ENCODE measurements at places on chromosomes 13 and 19.

GRCh38 chr13:108962654-108963053, 333.2 kb downstream of the MYO16 start:
- no peak for DNase-seq

DNA sequence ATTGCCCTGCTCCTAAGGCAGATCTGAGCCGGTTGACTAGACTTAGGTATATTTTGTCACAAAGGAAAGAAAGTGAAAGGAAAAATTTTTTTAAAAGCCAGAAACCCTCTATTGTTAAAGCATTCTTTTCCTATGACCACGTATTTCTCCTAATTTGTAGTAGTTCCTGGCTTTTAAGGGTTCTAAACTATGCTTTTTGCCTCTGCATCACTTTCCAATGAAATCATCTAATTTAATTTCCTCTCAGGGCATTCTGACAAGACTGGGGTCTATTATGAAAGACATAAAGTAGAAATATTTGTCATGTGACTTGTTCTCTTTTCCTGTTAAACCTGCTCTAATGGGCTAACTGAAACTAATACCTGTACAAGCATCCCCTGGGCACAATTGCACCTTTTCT, 233.0 kb upstream of the PRR20A start:
- DNase-seq: no peak

DNA sequence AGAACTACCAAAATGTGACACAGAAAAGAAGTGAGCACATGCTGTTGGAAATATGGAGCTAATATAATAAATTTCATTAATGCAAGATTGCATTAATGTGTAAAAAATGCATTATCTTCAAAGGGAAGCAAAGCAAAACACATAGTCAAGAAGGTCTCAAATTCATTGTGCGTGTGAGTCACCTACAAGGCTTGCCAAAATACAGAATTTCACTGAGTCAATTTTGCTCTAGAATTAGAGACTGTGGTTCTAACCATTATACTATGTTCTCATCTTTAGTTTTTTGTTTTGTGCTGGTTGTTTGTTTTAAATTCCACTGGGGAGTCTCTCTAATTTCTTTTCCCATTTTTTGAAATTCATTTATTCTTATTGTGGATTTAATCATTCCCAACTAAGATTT, 149.8 kb upstream of the SLITRK1 start:
- no peak for DNase-seq

DNA sequence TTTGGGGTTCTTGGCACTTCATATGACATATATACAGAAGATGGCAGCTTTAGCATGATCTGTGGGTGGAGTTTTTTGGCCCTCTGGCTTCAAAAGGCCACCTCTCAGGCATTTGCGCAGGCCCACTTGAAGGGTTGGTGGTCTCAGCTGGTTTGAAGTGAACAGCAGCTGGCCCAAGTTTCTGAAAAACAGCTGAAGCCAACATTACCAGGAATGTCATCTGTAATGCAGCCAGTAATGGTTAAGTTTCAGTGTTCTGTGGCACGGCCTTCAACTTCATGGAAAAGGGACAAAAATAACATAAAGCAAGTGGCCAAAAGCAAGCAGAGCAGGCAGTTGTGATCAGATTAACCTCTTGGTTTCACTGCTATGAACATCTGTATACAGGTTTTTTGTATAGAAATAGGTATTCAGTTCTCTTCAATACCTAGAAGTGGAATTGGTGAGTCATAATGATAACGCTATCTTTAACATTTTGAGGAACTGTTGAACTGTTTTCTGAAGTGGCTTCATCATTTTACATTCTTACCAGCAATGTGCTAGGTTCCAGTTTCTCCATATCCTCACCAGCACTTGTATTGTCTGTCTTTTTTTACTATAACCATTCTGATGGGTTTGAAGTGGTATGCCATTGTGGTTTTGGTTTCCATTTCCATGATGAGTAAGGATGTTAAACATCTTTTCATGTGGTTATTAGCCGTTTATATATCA, 245.4 kb downstream of the SHISA2 start:
- no peak for DNase-seq

GRCh38 chr13:89238496-89238895, 1567.3 kb downstream of the SLITRK5 start:
- no peak for DNase-seq

DNA sequence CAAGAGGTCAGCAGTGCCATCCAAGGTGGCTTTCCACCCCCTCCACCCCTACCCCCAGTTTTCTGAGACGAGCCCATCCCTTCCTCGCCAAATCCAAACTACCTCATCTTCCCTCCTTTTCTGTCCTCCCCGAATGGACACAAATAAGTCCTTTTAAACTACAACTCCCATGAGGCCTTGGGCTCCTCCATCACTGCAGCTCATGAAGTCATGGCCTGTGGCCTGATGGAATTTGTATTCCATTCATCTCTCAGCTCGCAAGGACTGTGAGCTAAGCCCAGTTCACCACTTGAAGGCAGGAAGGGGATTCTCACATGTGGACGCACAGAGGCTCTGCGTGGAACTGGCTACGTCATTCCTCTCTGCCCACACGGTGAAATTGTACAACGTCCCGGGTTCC, 12.5 kb downstream of the PTPRH start:
- no peak for DNase-seq

GRCh38 chr13:37878921-37879320, 9.3 kb upstream of the TRPC4 start:
- no peak for DNase-seq

DNA sequence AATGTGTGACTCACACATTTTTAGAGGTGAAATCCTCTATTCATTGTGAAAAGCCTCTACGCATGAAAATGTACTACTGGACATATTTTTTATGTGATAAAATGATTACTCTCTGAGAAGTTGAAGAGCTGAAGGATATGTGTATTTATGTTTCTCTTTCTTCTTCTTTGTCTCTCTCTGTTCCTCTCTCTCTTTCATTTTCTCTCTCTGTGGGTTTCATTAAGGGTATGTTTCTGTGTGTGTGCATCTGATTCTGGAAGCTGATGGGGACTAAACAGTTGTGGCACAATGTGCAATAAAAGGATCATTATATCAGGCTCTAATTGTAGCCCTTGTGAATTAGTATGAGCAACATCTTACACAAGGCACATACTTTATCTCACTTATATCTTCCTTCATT, 867.7 kb downstream of the PCDH9 start:
- no peak for DNase-seq

- DNase-seq: no peak
Observed at GRCh38 chr13:53568491-53568890, 539.9 kb downstream of the OLFM4 start.

DNA sequence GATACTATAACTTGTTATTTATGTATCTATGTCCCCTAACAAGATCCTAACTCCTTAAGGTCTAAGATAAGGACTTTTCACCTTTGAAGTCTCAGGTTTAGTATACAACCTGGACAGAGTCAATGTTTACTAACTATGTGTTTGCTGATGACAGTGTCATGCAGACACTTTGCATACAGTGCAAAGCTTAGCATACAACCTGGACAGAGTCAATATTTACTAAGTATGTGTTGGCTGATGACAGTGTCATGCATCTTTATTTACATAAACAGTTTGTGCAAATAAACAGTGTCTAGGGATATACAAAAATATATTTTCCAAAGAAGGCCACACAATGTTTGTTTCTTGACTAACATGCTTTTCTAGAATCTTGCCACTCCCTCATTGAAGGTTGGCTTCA, 34.7 kb downstream of the DCT start:
- DNase-seq: no peak

- DNase-seq: no peak
Observed at GRCh38 chr13:64052521-64052920, 2636.9 kb upstream of the PCDH20 start.

GRCh38 chr13:63605962-63606361, 2190.3 kb upstream of the PCDH20 start:
- DNase-seq: no peak

DNA sequence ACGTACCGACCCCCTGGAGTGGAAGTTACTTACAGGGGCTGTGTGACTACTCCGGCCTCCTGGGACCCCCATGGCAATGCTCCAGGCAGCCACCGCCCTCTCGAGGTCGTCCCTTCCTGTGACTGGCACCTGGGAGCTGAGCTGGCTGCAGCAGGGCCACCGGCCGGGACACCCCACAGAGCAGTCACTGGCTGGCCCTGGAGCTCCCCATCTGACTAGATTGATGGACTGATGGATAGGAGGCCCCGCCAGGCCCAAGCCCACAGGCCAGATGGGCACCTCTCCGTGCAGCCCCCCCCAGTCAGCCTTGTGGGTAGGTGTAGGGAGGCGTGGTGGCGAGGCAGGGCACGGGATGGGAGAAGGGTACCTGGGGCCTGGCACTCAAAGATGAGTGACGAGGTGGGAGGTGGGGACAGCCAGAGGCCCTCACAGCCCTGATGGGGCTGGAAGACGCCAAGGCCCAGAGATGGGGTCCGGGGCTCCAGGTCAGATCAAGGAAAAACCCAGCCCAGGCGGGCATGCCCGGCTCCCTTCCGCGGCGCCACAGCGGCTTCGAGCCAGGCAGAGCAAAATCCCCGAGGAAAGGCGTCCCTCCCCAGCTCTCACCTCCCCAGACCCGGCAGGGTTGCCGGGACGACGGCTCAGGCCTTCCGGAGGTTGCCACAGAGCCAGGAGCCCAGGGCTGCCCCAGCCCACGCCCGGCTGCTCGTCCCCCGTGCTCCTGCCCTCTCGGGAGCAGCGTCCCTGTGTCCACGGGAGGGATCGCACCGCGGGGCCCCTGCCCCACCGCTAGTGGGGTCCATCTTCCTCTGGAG, 8.4 kb downstream of the SLC39A3 start:
- no peak for DNase-seq

DNA sequence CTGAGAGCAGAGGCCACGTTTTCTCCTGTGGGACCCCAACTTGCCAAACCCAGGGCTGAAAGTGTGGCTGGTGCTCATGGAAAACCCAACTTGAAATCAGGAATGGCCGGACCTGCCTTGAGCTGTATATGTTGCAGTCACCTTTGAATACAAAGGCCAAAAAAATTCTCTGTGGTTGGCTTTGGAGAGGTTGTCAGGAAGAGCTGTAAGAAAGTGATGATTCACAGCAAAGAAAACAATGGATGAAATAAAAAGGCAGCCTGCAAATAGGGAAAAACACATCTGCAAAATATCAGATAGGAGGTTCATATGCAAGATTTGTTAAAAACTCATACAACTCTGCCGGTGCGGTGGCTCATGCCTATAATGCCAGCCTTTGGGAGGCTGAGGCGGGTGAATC, 715.8 kb downstream of the UQCRFS1 start:
- DNase-seq: no peak

DNA sequence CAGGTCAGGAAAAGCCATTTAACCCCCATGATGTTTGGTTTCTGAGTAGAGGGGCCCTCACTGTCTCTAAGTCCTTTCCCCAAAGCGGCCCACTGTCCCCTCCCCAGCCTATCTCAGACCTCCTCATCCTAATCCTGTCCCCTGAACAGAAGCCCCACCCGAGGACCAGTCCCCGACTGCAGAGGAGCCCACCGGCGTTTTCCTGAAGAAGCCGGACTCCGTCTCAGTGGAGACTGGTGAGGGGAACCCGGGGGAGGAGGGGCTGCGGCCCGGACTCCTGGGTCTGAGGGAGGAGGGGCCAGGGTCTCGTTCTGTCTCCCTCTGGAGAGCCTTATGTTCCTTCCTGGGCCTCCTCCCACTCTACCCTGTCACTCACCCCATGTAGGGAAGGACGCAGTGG, 2.9 kb downstream of the MYBPC2 start:
- no peak for DNase-seq

- DNase-seq: no peak
Observed at GRCh38 chr13:75704927-75705288, 68.8 kb downstream of the LMO7 start.

- no peak for DNase-seq
Observed at GRCh38 chr13:37450276-37450675, 148.3 kb downstream of the POSTN start.

- DNase-seq: no peak
Observed at GRCh38 chr19:49398931-49399330, 10.9 kb downstream of the KASH5 start.

DNA sequence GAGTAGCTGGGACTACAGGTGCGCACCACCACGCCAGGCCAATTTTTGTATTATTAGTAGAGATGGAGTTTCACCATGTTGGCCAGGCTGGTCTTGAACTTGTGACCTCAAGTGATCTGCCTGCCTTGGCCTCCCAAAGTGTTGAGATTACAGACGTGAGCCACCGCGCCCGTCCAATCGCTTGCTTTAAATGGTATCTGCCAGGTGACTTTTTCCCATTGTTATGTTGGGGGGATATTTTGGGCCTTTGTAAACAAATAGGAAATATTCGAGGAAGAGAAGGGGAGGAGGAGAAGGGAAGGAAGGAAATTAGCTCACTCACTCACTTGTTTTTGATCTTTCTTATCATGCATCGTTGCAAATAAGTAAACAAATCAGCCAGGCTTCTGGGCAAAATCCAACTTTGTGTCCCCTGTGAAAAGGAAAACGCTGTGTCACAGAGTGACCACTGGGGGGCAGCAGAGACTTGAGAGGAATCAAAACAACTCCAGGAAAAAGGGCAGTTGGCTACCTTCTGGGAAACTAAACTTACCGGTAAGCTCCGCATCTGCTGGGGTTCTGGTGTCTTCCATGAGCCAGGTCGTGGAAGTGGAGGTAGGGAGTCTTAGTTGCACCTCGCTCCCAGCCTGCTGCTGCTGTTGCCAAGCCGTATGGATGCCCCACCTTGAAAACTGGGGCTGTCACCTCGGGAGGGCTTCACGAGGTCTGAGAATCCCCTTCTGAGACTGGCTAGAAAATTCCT, 9.3 kb upstream of the RANBP3 start:
- DNase-seq: peak; percentile 78
